ENCODE measurements at places on chromosomes 16 and 17. TPM values are rescaled to one million over a fixed set of nuclear protein-coding genes. Genes with fewer than 3 reads are reported as not detected.

DNA sequence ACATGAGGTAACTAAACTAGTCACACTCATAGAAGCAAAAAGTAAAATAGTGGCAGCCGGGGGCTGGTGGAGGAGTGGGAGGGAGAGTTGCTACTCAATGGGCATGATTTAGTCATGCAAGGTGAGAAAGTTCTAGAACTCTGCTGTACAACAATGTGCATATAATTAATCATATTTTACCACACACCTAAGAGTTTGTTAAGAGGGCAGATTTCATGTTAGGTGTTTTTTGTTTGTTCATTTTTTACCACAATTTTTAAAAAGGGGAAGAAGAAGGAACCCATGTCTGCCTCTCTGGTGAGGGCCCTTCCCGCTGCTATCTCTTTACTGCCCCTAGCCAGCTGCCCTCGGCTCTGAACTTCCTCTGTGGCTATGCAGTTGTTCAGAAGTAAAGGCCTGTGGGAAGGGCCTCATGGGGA, 11.2 kb downstream of the CD300LB start:
- H3K36me3 ChIP-seq, result no peaks in the 10 kb centered on the region
- H3K27me3 ChIP-seq, result no peaks in the 10 kb centered on the region
- H3K27ac ChIP-seq, result no peak overlapping the region
- peak; percentile 30 for DNase-seq

Gene SLFN12
- total RNA-seq, result 24.4 TPM

DNA sequence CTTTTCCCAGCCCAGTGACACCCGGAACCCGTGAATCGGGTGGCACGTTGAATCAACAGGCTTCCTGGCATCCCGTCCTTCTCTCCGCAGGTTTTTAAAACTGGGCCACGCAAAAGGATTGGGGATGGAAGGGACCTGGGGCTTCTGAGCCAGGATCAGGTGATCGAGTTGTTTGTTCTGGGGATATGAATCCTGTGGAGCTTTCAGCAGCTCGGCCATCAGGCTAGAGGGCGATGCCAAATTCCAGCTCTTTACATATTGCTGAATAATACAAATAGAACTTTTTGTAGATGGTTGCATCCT, 473 bp downstream of the SUPT6H start:
- H3K4me1 ChIP-seq, result peaks cover 43% of the 10 kb centered on the region
- H3K4me3 ChIP-seq, result peak overlapping the region; percentile 99
- H3K27ac ChIP-seq, result peak overlapping the region; percentile 100
- H3K27me3 ChIP-seq, result no peaks in the 10 kb centered on the region

DNA sequence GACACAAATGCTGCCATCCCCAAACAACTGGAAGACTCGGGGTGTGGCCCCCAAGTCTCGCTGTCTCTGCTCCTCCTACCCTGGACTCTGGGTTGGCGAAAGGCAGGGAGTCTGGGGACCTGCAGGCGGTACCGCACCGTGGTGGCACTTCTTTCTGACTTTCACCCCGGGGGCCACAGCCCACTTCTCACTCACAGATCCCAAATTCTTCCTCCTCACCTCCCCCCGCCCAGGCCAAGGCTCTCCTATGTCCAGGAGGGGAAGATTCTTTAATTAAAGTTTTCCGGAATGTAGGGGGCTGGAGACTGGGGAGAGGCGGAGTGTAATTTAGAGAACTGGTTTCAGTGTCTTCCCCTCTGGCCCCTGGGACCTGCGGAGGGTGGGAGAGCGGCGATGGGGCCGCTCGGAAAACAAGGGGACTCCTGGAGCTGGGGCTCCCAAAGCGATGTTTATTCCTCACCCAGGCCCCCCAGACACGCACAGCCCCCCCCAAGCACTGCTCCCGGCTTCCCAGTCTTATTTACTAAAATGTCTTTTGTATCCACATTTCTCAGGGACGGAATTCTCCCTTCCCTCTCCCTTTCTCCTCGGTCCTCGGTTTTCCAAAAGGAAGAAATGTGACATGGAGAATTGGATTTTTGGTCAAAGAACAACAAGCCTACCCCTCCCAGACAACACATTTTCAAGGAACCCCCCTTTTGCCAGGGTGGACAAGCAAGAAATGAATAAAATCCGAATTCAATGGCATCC, 1.2 kb downstream of the WNT3 start:
- H3K4me1 ChIP-seq, result peaks cover 15% of the 10 kb centered on the region
- no peak for DNase-seq
- no peak overlapping the region for H3K27ac ChIP-seq
- no peaks in the 10 kb centered on the region for H3K36me3 ChIP-seq

GRCh38 chr17:64092952-64093451, 36.9 kb downstream of the ERN1 start:
- DNase-seq, result no peak
- H3K27me3 ChIP-seq, result no peaks in the 10 kb centered on the region
- H3K36me3 ChIP-seq, result peaks cover 22% of the 10 kb centered on the region
- H3K4me3 ChIP-seq, result no peak overlapping the region

GRCh38 chr16:84115919-84116719, 623 bp downstream of the MBTPS1 start:
- DNase-seq, result no peak
- H3K27ac ChIP-seq, result peak overlapping the region; percentile 95
- peaks cover 23% of the 10 kb centered on the region for H3K4me1 ChIP-seq
- H3K27me3 ChIP-seq, result no peaks in the 10 kb centered on the region
- H3K4me3 ChIP-seq, result peak overlapping the region; percentile 90

Gene MYCBPAP
- total RNA-seq, result 0.46 TPM

Gene TPSD1
- not detected for total RNA-seq

DNA sequence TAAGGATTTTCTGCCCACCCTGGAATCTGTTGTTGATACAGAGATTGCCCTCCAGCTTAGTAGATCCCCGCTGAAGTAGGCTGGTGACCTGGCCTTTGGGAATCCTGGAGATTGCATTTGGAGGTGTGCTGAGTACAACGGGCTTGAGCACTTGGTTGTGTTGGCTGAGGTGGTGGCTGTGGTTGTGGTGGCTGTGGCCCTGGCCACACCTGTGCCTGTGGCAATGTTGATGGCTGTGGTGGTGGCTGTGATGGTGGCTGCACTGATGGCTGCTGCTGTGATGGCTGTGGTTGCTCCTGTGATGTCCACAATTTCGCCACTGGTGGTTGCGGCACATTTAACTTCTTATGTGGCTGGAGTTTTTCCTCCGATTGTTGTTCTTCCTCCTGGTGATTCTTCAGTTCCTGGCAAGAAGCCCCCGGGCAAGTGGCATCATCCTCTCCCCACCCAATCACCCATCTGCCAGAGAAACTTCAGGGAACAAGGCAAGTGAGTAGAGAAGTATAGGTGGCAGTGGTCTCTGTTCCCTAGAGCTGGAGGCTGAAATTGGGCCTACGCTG, 4.2 kb downstream of the CCDC200 start:
- no peaks in the 10 kb centered on the region for H3K27me3 ChIP-seq
- no peak overlapping the region for H3K4me3 ChIP-seq
